Neural crest cell (in vitro differentiated cells): ENCODE measurements at places on chromosomes 2 and 18. TPM values are rescaled to one million over a fixed set of nuclear protein-coding genes. Genes with fewer than 3 reads are reported as not detected.

CD8B gene
- total RNA-seq: not detected in 2 replicates

HOXD10 gene
- total RNA-seq: not detected in 2 replicates

KLHL41 gene
- total RNA-seq: 0.73 and 1.4 TPM in 2 replicates

CYP27C1 gene
- 10.1 and 10.2 TPM in 2 replicates for total RNA-seq

NUP35 gene
- 27.7 and 28.5 TPM in 2 replicates for total RNA-seq

RNF152 gene
- total RNA-seq: 7.5 and 8.4 TPM in 2 replicates

TMEM178A gene
- 12.0 and 12.3 TPM in 2 replicates for total RNA-seq

REG3G gene
- total RNA-seq: not detected in 2 replicates

PUM2 gene
- 110 and 113 TPM in 2 replicates for total RNA-seq

CD8B2 gene
- total RNA-seq: not detected in 2 replicates

DSC1 gene
- total RNA-seq: not detected in 2 replicates

ZNF396 gene
- total RNA-seq: 2.9 and 3.6 TPM in 2 replicates

PLEK gene
- not detected in 2 replicates for total RNA-seq

SEMA4C gene
- total RNA-seq: 102 and 103 TPM in 2 replicates

CFAP53 gene
- 0.54 and 0.84 TPM in 2 replicates for total RNA-seq

BIN1 gene
- total RNA-seq: 67.7 and 69.9 TPM in 2 replicates

DNAH6 gene
- total RNA-seq: 2.3 and 2.8 TPM in 2 replicates

WDR43 gene
- total RNA-seq: 66.7 and 70.6 TPM in 2 replicates

RFX8 gene
- 0.44 and 0.48 TPM in 2 replicates for total RNA-seq

GDF7 gene
- total RNA-seq: 0.36 and 0.40 TPM in 2 replicates

SH3BP4 gene
- total RNA-seq: 32.1 and 37.1 TPM in 2 replicates

CCBE1 gene
- total RNA-seq: 0.18 and 0.33 TPM in 2 replicates

AFF3 gene
- total RNA-seq: 20.9 and 25.7 TPM in 2 replicates

BOLL gene
- not detected in 2 replicates for total RNA-seq

SLC23A3 gene
- 0.34 and 1.5 TPM in 2 replicates for total RNA-seq

OSR1 gene
- total RNA-seq: 0.33 and 0.45 TPM in 2 replicates

GPAT2 gene
- not detected in 2 replicates for total RNA-seq

EFHD1 gene
- total RNA-seq: 4.1 and 4.7 TPM in 2 replicates

INHA gene
- total RNA-seq: 0.50 TPM in 1 of 2 replicates, not detected in the other

PAX8 gene
- total RNA-seq: 0.49 and 0.98 TPM in 2 replicates

COL4A3 gene
- total RNA-seq: not detected in 2 replicates

OTOS gene
- not detected in 2 replicates for total RNA-seq

EDAR gene
- not detected in 2 replicates for total RNA-seq

GALNT5 gene
- total RNA-seq: 0.12 and 0.20 TPM in 2 replicates

PJVK gene
- total RNA-seq: 5.8 and 6.2 TPM in 2 replicates

TCF7L1 gene
- total RNA-seq: 40.3 and 41.8 TPM in 2 replicates

FBXO36 gene
- 3.2 and 3.5 TPM in 2 replicates for total RNA-seq
